Cerebellum (tissue), 4 donors: ENCODE measurements at places on chromosomes 16 and 17. TPM values are rescaled to one million over a fixed set of nuclear protein-coding genes. Genes with fewer than 3 reads are reported as not detected.

DNA sequence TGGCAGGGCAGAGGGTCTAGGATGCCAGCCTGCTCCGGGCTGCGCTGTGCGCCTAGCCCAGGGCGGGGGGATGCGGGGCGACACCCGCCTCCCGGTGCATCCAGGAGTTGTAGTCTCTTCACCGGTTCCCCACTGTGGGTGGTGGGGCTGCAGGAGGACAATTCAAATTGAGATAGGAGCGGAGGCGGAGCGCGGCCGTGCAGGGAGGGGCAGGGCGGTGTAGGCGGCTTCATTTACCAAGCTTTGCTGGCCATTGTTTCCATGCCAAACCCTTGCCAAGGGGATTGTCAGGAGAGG lies 2047.4 kb downstream of the TP53TG3F start:
- no peak for DNase-seq

DNA sequence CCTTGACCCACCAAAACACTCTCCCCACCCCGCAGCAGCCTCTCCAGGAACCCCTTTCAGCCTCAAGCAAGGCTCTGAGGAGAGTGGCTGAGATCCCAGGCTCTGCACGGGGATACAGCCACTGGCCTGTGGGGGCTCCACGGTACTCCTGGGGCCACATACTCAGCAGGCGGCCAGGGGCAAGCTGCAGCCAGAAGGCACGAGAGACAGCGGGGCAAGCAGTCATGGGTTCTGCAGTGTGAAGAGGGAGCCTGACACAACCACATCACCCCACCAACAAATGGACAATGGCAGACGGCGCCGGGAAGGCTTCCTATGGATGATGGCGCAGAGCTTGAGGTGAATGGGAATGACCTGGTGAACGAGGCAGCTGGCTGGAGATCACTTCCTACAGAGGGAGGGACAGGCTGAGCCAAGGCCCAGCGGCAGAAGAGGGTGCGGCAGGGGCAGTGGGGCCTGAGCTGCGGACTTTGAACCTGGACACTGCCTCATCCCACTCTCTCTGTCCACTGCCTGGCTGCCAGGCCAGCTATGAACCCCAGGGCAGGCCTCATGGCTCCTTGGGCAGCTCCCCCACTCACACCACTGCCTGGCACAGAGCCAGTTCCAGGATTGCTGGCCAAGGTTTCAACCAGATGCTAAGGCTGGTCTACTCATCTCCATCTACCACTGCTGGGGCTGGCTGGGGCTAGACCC lies 10.8 kb upstream of the BCAR1 start:
- peak; percentile 20 for DNase-seq

- DNase-seq, result no peak
Observed at GRCh38 chr17:70344386-70345060, 175.2 kb downstream of the KCNJ2 start.

- DNase-seq, result no peak
Observed at GRCh38 chr17:70613681-70614080, 444.3 kb downstream of the KCNJ2 start.

DNA sequence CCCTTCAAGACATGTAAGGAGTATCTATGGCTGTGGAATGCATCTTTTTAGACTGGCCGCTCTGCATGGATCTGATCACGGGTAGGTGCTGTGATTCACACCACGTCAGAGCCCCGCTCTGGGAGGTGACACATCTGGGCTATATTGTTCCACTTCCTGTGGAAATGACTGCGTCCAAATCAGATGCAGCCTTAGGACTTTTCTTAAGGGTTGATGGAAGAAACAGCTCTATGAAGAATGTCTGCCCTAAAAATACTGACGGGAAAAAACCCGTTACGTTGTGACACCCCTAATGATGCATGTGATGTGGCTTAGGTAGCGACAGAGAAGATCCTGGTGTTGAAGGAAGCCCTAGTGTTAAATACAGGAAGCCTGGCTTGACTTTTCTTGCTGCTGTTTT lies 12.2 kb downstream of the BANP start:
- no peak for DNase-seq

The IL34 gene
- total RNA-seq, result 4.1 TPM

The RAMP2 gene
- total RNA-seq, result 8.7 TPM

DNA sequence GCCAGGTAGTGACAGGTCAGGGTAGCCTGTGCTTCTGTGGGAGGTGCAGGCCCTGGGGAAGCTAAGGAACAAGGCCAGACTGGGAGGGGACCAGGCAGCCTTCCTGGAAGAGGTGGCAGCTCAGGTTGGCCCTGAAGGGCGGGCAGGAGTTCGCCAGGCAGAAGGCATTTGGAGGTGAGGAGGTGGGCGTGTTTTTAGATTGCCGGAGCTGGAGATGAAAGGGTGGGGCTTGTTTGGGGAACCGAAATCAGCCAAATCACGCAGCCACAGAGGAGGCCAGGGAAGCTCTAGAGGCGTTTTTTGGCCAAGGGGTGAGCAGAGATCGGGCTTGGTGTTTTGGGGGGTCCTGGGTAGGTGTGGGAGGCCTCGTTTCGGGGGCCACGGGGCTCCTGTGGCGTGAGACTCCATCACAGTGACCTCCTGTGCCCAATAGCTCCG lies 7.6 kb downstream of the ADCY7 start:
- no peak for DNase-seq

- no peak for DNase-seq
Observed at GRCh38 chr17:1762901-1763898, 1.3 kb downstream of the SERPINF1 start.

DNA sequence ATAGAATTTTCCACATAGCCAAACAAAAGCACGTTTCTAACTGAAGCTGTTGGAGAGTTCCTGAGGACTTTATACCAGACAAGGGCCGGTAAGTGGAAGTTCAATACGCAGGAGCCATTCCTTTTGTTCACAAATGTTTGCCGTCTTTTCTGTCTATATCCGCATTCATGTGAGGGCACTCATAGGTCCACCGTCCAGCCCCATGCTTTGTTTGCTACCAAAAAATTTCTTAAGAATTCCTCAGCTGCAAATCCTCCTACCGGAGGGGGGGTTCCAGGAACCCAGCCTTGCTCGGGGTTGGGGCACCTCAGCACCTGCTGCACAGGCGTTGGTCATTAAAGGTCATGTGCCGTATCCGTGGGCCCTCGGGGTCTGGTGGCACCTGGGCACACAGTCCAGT lies 276.8 kb downstream of the SEC14L1 start:
- no peak for DNase-seq

The ZNF385C gene
- total RNA-seq, result 7.4 TPM
